NCI-H1417 treated with DMSO at 0.1 percent for 48 hours (cell line): ENCODE measurements at places on chromosomes 13 and 19.

DNA sequence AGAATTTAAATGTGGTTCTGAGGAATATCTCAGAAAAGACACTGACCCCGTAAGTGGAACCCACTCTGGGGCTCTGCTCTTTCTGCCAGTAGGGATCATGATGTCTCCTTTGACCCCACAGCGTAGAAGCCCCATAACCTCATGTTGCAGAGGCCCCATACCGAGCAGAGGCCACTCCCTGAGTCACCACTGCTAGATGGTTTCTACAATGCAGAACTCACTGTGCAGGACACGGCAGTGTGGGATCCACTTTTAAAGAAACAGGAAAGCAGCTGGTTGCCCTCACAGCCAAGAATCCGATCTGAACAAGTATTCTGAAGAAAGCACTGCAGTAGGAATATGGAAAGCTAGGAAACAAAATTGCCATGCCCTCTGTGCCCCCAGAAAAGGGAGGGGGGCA, 4.2 kb downstream of the SLC7A1 start:
- DNase-seq, result no peak

- DNase-seq, result no peak
Observed at GRCh38 chr19:30386551-30387143, 14.5 kb downstream of the ZNF536 start.

DNA sequence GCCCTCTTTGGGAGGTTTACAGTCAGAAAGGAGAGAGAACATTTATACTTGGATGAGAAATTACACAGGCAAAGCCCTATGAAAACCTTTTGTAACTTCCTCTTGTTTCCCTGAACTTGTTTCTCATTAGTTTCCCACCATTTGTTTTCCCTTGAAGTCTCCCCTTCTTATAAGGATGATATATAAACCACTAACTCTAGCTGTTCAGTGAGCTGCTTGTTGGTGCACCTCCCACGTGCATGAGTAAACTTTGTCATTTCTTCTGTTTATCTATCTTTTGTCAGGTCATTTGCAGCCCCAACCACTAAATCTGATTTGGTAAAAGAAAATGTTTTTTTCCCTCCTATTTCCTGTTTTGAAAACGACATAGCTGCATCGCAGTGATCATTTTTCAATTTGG, 919.9 kb downstream of the SLITRK1 start:
- no peak for DNase-seq

DNA sequence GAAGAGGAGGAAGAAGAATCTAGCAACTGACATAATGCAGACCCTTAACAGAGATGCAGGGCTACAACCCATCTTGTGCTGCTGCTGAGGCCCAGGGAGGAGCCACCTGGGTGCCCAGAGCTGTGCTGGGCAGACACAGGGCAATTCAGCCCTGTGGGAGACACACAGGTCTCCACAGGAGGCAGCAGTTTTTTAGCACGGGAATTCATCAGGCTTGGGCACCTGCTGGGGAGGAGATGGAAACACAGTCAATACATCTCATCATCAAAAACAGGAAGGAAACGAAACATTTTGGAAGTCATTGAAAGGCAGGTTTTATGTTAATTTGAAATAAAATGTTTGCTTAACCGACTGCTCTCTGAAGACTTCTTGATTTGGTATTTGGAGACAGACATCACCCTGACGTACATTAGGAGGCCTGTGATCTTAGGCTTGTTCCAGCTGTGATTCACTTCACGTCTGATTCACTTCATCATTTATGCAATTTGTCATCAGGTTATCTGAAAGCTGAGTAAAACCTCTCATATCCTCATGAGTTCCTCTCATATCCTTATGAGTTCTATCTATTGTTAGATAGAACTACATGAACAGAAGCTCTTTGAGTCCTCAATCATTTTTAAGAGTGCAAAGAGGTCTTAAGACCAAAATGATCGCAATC, 77.4 kb downstream of the CYSLTR2 start:
- no peak for DNase-seq

GRCh38 chr19:305240-306150, 14.3 kb upstream of the PLPP2 start:
- DNase-seq, result no peak

DNA sequence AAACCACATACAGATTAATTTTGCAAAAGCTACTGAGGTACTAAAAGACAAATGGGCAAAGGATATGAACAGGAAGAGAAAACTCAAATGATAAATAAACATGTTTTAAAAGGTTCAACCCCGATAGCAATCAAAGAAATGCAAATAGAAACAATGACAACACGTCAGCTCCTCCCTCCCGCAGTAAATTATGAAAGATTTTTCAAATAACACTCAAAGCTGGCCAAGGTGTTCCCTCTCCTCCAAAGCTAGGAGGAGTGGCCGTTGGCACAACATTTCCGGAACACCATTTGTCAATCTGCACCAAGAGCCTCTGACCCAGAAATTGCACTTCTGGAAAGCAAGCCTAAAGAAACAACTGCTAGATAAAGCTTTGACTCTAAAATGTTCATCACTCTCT, 28.3 kb downstream of the INSR start:
- DNase-seq, result no peak

GRCh38 chr19:18488838-18489626, 32.8 kb downstream of the ELL start:
- DNase-seq, result no peak

GRCh38 chr19:1837625-1838105, 10.6 kb downstream of the REXO1 start:
- no peak for DNase-seq

- no peak for DNase-seq
Observed at GRCh38 chr13:76812206-76812897, 73.9 kb downstream of the KCTD12 start.

- DNase-seq, result no peak
Observed at GRCh38 chr13:32031815-32032370, 319 bp downstream of the FRY start.

DNA sequence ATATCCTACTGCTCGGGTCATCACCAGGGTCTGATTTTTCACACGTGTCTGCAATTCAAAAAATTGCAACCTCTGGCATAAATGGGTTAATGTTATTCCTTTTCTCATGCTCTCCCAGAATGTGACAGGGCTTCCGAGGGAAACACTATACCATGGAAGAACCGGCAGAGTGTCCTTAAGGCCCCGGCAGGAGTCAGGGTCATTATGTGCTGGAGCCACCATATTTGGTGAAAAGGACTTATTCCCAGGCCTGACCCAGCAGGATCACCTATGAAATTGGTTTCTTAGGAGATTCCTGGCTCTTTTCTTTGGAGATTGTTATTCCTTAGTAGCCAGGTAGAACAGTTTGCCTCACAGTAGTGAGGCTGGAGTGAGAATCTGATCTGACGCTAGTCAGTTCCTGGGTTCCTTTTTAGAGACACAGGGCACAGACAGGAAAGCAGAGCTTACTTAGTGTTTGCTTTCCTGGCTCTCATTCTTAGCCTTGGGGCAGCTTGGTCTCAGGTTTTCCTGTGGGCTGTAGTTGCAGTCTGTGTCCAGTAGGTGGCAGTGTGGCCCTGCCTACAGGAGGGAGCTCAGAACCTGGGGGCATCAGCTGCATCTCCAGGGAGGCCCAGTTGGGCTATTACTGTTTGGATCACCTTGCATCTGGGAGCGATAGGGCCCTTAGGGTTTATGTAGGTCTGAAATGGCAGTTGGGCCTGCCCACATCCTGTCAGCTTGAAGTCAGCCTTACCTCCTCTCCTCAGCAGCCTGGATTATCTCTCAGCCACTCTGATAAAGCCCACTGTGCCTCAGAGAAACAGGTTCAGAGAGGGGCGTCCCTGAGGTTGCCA, 12.4 kb downstream of the SNRNP70 start:
- DNase-seq, result no peak

DNA sequence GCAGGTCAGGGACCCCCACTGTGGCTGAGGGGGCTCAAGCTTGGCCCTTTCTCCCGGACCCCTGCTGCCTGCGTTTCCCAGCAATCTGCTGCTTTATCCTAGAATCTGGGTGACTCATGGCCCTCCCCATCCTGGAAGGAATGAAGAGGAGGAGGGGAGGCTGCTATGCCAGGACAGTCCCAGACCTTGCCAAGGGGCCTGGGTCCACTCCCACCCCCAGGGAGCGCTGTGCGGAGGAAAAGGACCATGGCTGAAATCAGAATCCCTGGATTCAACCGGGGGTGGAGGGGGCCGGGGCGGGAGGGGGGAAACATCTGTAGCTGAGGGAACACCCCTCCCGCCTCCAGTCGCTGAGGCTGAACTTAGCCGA, 20.5 kb downstream of the ZNF114 start:
- no peak for DNase-seq

GRCh38 chr19:15248648-15249527, 16.6 kb upstream of the EPHX3 start:
- no peak for DNase-seq

- DNase-seq, result no peak
Observed at GRCh38 chr13:111966933-111967332, 100.0 kb upstream of the SOX1 start.

DNA sequence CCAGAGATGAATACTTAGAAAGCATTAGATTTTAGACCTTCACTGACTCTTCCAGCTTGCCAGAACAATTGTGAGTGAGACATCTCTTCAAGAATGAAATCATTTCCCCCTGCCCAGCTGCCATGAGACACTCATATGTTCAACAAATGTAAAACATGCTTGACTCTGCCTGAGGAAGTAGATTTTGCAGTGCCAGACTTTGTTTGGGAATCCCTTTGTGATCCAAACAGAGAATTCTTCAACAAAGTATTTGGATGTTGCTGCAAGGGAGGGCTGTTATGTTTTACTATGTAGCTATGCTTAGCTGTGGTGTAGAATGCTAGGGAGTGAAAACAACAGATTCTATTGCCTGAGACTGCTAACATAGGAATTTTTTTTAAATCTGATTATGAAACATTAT, 416.4 kb downstream of the DCT start:
- DNase-seq, result no peak

- no peak for DNase-seq
Observed at GRCh38 chr13:81498969-81499368, 1158.0 kb upstream of the SPRY2 start.

DNA sequence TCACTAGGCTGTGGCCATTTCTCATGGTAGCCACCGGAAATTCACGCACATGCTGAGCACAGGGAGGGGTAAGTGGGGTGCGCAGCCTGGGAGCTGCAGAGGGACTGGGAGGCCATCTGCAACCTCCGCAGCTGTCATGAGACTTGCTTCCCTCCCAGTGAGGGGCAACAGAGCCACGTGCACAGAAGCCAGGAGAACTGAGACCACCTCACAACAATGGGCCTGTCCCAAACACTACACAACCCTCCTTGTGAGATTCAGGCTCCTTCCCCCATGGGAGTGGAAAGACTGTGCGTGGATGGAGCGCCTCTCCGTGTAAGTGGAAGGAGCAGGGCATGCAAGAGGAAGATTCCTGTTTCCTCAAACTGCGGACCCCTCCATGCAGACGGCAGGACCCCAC, 8.8 kb downstream of the C3 start:
- DNase-seq, result no peak

GRCh38 chr13:113836768-113837559, 26.9 kb downstream of the GAS6 start:
- DNase-seq, result no peak

DNA sequence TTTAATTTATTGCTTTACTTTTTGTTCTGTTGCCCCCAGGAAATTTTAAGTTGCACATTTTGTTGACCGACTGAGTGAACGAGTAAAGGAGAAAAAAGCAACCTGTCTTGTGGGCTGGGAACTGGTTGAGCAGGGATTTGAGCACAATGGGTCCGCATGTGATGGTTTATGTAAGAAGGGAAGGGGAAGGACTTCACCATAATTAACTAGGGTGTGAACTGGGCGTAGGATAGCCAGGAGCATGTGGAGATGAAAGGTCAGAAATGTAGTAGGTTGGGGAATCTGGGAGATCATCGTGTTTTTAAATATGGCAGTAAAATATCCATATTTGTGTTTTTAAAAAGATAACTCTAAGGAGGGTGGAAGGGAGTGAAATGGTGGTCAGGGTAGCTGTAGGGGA, 99.9 kb downstream of the GPC5 start:
- no peak for DNase-seq

DNA sequence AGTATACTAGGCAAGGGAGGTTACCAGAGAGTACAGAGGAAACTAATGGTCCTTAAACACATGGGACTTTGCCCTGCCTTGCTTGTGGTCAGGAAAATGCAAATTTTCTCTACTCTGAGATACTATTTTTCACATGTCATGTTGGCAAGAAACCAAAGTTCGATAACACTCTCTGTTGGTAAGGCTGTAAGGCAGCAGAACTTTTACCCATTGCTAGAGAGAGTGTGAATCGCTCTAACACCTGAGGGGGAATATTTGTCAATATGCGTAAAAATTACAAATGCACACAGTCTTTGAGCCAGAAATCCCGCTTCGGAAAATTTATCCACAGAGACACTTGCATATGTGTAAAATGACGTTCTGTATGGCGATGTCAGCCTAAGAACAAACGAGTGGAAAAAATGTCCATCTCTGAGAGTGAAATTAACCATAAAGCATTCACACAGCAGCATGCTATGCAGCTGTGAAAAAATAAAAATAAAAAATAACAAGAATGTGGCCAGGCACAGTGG, 9.5 kb upstream of the RFX1 start:
- DNase-seq, result no peak

- no peak for DNase-seq
Observed at GRCh38 chr13:88461272-88462009, 790.3 kb downstream of the SLITRK5 start.

- DNase-seq, result no peak
Observed at GRCh38 chr13:75761369-75761768, 125.2 kb downstream of the LMO7 start.

GRCh38 chr13:27423333-27423732, 1.1 kb upstream of the GTF3A start:
- DNase-seq, result no peak

- DNase-seq, result no peak
Observed at GRCh38 chr13:98860491-98860890, 108.0 kb upstream of the SLC15A1 start.

DNA sequence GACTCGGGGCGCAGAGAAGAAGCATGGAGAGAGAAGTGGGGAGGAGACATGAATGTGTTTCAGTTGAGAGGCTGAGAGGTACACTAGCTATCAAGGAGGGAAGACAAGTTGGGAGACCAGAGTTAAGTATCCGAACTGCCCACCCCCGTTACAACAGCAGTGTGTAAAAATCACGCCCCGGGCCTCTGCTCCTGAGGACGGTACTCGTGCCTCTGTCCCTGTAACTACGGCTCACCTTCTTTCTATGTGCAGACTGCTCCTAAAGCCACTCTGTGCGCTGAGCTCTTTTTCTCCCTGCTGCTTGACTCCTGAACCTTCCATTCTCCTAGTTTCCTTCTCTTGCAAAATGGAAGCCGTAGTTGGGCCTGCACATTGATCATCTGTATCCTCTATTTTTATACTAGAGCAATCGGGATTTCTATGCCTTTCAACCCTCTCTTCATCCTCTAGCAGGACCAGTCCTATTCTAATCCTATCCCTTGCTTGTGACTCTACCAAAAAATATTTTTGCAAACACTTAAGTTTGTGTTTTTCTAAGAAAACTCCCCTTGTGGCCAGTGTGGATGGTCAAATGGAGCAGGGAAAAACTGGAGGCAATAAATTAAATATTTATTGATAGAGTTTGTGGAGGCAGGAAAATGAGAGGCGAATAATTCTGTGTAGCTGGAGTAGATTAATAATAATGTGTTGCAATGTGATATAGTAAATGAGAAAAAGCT, 569 bp downstream of the POLR1D start:
- no peak for DNase-seq
